ENCODE measurements at places on chromosomes 1 and 21.
A peak's percentile ranks its signal among the peaks of the same experiment; 100 is the strongest.

DNA sequence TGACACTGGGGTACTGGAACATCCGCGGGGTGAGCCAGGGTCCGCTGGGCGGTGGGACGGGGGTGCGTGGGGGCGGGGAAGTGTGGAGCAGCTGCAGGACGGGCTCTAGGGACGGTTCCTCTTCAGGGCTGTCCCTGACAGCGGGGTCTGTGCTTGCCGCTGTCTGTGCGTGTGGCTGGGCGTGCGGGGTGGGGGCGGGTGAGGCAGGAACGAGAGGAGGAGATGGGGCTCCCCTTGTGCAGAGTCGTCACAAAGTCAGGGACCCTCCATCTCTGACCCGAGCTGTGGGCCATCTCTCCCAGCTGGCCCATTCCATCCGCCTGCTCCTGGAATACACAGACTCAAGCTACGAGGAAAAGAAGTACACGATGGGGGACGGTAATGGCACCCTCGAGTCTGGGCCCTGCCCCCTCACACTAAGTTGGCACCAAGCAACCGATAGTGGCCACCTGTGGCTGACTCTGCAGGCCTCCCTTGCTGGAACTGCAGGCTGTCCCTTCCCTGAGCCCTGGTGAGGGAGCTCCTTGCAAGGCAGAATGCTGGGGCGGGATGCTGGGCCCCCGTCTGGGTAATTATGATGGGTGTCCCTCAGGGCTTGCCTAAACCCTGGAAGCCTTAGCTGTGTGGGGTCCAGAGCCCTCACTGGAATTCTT, 392 bp downstream of the GSTM2 start:
- no peak for DNase-seq

- no peak for DNase-seq
Observed at GRCh38 chr1:247008406-247008799, 546 bp upstream of the ZNF695 start.

- no peak for DNase-seq
Observed at GRCh38 chr21:14121719-14122118, 89.0 kb downstream of the LIPI start.

- DNase-seq = no peak
Observed at GRCh38 chr1:42847111-42847595, 740 bp downstream of the ZNF691 start.

- no peak for DNase-seq
Observed at GRCh38 chr1:45976623-45977022, 155.8 kb downstream of the PIK3R3 start.

GRCh38 chr1:22329148-22329515, 122.5 kb upstream of the ZBTB40 start:
- no peak for DNase-seq

GRCh38 chr1:216937491-216937890, 214.3 kb upstream of the ESRRG start:
- no peak for DNase-seq

DNA sequence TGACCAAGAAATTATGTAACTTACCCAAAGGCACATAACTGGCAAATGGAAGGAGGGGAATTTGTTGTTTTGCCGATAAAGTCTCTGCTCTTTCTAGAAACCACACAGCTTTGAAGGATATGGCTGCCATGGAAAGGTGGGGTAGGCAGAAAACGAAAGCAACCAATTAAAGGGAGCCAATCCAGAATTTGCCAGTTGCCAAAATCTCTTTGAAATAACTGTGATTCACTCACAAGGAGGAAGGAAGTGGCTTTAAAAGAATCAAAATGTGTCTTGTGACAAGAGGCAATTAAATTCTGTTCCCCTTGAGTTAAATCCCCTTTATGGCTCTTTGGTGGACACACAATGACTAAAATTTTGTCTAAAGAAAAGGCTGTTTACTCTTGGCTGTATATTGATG, 61.2 kb upstream of the CCDC190 start:
- DNase-seq = no peak

GRCh38 chr1:81044708-81045107, 756.0 kb upstream of the ADGRL2 start:
- DNase-seq = no peak

DNA sequence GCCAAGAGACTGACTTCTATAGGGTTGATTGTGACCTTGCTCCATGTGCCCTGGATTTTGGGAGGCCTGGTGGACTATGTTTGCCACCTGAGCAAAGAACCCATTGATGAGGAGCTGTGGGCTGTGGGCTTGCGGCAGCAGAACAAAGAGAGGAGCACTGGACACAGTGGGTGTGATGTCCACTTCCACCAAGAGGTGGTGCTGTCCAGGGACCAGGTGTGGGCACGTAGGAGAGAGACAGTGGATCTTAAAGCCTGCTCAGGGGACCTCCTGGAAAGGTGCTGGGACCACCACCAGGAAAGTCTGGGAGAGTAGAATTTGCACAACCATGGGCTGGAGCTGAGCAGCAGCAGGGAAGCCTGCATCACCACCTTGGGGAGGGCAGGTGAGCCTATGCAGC, 106.7 kb upstream of the ETS2 start:
- peak; percentile 63 for DNase-seq

DNA sequence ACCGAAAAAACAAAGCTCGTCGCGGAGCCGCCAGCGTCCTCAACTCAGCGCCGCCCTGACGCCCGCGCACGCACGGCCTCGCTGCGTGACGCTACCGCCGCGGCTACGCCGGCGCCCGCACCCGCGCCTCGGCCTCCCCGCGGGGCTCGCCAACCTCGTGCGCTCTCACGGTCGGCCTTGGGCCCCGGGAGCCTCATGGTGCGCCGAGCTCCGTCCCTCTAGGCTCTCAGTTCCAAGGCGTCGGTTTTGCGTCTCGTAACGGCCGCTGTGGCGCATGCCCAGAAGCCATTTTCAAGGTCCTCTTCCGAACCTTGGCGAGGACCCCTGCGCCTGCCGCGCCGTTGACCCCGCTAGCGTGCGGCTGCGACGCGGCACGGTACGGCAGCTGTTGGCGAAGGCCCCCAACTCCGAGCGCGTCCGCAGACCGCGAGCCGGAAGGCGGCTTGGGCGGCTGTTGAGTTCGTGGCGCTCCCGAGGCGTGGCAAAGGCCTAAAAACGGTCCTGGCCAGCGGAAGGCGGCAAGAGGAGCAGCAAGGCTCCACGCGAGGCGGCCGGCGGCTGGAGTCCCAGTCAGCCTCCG, at the start of gene HENMT1:
TSS of gene HENMT1 (minus strand) at position 64 of the 580 bp plus-strand sequence. CDS start 1,209 bp downstream, outside the sequence.
- peak; percentile 27 for DNase-seq

DNA sequence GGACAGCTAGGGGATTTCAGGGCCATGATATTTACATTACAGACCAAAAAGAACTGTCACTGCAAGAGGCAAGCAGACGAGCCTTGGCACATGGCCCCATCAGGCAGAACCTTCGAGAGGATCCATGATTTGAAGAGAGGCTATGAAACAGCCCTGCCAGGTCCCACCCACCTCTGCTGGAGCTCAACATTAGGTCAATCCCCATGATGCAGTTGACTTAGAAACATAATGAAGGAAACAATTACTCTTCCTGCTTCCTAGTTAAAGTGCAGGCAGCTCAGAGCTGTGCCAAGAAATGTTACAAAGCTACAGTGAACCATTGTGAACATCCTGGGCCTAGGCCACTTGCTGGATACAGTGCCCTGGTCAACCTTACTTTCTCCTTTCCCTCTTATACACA, 41.7 kb upstream of the PTCH2 start:
- DNase-seq = no peak

DNA sequence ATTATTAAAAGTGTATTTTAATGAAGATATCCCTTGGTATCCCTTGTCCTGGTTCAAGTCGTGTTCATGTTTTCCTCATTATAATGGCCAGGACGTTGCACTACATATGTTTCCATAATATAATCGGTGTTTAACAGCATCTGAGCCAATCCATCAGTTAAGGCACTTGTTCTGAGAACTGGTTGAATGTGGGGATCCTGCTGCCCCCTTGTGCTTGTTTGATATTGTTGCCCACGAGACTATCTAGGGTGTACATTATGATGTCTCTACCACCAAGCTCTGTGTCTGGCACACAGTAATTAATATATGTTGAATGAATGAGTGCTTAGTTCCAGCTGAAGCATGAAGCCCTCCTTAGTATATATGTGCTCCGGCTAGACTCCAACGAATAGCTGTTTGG, 193.0 kb downstream of the CACNA1E start:
- DNase-seq = no peak

GRCh38 chr1:179952186-179952585, 2.4 kb upstream of the CEP350 start:
- no peak for DNase-seq

- no peak for DNase-seq
Observed at GRCh38 chr1:40833979-40834378, 28.2 kb downstream of the CITED4 start.

DNA sequence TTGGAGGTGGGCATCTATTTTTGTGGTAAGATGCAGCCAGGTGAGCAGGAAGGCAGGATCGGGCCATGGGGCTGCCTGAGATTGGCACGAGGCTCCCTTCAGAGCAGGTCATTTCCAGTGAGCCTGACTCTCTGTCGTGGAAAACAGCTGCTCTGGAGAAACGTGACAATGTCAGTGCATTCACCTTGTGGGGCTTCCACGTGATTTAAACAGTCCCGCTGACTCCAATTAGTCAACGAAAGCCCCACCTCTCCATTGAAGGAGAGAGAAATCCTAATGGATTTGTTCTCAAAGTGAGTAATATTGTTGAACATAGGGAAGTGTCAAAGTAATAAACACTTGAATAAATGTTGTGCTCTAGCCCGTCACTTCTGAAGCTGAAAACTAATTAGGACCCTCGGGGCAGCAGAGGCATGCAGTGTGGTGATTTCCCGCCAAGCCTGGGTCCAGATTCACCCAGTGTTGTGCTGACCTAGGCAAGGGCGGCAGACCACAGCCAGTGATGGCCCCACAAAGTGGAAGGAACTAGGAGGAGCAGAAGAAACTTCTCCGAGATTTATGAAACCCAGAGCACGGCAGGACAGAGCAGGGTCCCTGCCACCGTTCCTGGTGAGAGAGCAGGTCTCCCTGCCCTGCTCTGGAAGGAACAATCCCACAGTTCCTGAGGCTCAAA, 172.5 kb upstream of the C1orf174 start:
- no peak for DNase-seq

GRCh38 chr21:24955275-24955961, 651.9 kb downstream of the MRPL39 start:
- no peak for DNase-seq

GRCh38 chr1:76901158-76901767, 34.0 kb downstream of the ST6GALNAC5 start:
- peak; percentile 19 for DNase-seq

DNA sequence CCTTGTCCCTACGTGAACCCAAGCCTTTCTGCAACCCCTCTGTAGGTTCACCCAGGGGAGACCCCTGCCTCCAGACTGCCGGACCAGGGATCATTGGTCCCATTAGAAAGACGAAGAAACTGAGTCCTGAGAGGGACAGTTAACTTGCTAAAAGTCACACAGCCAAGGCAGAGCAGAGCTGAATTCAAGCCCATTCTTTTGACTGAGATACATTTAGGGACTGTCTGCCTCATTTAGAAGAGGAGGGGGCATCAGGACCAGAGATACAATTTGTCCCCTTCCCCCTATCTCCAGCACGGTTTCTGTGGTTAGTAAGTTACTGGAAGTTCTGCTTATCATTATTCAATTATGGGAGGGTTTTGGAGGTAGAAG, 19.1 kb downstream of the KCNQ4 start:
- DNase-seq = no peak

DNA sequence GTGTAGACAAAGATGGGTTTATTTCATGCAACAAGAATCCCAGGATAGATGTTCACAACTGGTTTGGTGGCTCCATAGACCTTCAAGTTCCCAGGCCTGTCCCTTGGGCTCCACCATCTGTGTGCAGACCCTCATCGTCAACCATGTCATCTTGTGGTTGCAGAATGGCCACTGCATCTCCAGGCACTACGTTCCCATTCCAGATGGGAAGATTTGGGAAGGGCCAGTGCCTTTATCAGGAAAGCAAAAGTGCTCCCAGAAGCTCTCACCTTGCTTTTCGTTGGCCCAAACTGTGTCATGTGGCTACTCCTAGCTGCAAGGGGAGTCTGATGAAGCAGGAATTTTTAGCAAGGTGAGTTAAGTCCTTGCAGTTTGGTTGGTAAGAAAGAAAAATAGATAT, 12.8 kb downstream of the TMCC2 start:
- DNase-seq = no peak

- DNase-seq = no peak
Observed at GRCh38 chr1:19349999-19350398, 37.9 kb downstream of the SLC66A1 start.

- DNase-seq = no peak
Observed at GRCh38 chr1:110714374-110714995, 39.7 kb upstream of the KCNA3 start.

DNA sequence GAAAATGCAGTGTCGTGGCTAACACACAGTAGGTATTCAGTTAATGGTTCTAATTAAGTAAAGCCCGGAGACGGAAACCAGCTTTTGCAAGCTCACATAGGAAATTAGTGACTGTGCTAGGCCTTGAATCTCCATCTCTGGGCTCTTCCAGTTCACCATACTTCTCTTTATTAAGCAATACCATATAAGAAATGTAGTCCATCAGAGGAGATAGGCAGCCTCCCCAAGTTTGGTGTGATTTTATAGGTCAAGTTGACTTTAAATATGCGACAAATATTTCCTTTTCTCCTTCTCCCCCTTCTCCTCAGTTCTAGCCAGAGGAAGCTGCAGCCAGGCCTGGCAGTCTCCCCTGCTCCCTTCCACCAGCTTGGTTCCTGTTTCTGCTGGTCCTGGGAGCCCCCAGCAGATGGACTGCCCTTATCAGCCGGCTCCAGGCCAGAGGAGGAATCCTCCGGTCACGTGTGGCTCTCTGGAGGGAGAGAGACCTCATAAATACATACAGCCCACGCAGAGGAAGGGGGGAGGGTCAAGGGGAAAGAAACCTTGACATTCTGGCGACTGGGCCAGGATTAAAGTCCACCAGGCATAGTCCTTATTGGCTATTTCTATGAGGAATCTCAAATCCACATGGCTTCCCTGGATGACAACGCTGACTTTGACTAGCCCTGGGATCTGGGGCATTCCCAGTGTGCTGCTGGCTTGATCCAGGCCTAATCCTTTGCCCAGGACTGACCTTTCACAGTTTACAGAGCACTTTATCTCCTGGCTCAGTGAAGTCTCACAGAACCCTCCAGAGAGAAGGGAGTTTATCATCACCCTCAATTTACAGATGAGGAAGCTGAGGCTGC, 115.1 kb upstream of the JUN start:
- no peak for DNase-seq

DNA sequence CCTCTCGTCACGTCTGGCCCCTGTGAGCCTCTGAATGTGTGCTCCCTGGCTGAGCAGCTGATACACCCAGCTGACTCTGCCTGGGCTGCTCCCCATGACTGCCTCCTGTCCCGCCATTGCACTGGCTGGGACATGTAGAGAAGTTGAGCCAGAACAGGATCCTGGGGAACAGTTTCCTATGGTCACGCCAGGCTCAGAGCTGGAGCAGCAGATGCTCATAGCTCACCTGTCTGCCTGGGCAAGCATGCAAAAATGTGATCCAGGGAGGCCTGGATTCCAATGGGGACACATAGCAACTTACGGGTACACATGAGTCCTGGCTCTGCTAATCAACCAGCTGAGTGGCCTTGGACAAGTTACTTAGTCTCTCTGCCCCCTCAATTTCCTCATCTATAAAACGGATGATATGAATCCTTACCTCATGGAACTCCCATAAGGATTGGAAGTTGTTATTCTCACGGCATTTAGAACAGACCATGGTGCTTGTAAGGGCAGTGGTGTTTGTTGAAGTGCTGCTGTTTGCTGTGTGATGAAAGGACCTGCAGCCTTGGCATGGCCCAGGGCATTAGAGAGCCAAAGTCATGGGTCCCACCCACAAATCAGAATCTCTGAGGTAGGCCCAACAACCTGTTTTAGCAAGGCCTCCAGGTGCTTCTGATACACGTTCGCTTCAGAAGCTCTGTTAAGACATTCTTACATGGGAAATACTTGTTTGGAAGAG, 150.3 kb upstream of the VANGL1 start:
- no peak for DNase-seq

- no peak for DNase-seq
Observed at GRCh38 chr1:230103306-230104173, 36.5 kb downstream of the GALNT2 start.
